NT2/D1 (cell line): ENCODE measurements at places on chromosomes 5 and 9.

- no peak for DNase-seq
Measured at GRCh38 chr5:141359790-141360426, at the start of gene PCDHGB2. Gene PCDHGB2 (plus strand): TSS chr5:141359994. CDS start chr5:141360136, 142 bp downstream.

- DNase-seq = no peak
Measured at GRCh38 chr5:482021-482420, 39.0 kb downstream of the EXOC3 start.

GRCh38 chr5:13673511-13673910 lies 271.0 kb downstream of the DNAH5 start:
- no peak for DNase-seq

DNA sequence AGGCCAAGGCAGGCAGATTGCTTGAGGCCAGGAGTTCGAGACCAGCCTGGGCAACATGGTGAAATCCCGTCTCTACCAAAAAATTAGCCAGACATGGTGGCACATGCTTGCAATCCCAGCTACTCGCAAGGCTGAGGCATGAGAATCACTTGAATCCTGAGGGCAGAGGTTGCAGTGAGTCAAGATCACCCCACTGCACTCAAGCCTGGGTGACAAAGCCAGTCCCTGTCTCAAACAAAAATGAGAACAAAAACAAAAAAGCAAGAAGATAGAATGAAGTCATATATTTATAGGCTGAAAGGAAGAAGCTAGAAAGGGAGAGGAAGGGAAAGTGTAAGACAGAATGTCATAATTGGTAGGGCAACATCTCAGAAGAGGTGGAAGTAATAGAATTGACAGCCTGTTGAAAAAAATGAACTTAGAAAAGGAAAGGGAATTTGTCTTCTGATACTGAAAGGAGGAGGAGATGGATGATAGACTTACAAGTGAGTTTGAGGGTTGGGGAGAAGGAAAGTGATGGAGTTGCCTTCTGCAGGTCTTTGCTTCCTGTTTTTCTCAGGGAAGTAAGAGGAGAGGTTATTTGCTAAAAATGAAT lies 32.2 kb downstream of the CARD6 start:
- DNase-seq = no peak
